Urinary bladder (tissue), 4 donors: ENCODE measurements at places on chromosomes 2 and 18. TPM values are rescaled to one million over a fixed set of nuclear protein-coding genes. Genes with fewer than 3 reads are reported as not detected.

Gene EPAS1
- 163 TPM for polyA plus RNA-seq

Gene BMP10
- polyA plus RNA-seq: not detected

Gene ZNF892
- polyA plus RNA-seq: 1.4 TPM

Gene CCDC68
- 5.5 TPM for polyA plus RNA-seq

Gene GPR75
- polyA plus RNA-seq: 0.81 TPM

- no peak for DNase-seq
Observed at GRCh38 chr2:181781078-181781786, 100.9 kb upstream of the NEUROD1 start.

DNA sequence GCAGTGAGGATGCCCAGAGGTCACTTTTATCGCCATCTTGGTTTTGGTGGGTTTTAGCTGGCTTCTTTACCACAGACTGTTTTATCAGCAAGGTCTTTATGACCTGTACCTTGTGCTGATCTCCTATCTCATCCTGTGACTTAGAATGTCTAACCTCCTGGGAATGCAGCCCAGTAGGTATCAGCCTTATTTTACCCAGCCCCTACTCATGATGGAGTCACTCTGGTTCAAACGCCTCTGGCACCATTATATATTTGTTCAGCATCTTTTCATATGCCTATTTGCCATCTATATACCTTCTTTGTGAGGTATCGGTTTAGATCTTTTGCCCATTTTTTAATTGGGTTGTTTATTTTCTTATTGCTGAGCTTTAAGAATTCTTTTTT is 7.2 kb upstream of the CCNT2 start:
- no peak for DNase-seq

- no peak for DNase-seq
Observed at GRCh38 chr2:238585836-238586821, 159.4 kb downstream of the ASB1 start.

GRCh38 chr2:43169099-43169945 is 57.1 kb downstream of the ZFP36L2 start:
- no peak for DNase-seq

- DNase-seq: no peak
Observed at GRCh38 chr2:119427756-119428155, 3.9 kb upstream of the TMEM37 start.

DNA sequence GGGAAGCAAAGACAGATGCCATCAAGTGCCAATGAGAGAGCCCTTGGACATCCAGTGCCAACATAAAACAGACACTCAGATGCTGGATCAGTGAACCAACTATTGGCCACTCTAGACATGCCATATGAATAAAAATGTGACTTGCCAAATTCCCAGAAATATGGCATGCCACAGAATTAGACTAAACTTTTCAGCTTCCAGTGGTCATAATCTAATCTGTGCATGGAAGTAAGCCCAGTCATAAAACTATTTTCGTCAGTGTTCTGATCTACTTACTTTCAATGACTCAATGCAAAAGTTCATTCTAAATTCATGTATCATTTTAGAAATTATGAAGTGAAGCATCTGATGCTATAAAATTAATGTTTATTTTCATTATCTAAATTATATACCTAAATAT is 1506.2 kb upstream of the NXPH2 start:
- no peak for DNase-seq

GRCh38 chr2:108583903-108584520 is 49.7 kb downstream of the LIMS1 start:
- peak; percentile 49 for DNase-seq

- DNase-seq: no peak
Observed at GRCh38 chr2:16215902-16216557, 275.7 kb downstream of the MYCN start.

DNA sequence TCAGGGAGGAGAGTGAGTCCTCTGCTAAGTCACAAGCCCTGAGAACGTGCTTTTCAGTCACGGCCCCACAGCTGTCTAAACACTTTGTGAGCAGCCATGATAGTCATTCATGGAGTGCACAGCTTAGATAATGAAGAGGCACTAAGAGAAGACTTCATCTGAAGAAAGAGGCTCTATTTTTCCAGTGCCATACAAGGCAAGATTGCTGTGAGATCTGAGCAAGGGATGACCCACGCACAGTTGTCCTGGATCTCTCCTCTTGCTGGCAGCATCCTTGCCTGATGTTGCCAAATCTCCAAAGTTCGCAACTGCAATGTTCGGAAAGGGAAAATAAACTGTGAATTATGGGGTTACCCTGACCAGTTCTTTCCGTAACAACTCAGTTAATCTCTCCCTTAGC is 418.7 kb downstream of the MEIS1 start:
- DNase-seq: no peak

- no peak for DNase-seq
Observed at GRCh38 chr2:198327526-198327925, 523.1 kb downstream of the PLCL1 start.
